Islet precursor cell (in vitro differentiated cells): ENCODE measurements at places on chromosomes 1 and 21.

DNA sequence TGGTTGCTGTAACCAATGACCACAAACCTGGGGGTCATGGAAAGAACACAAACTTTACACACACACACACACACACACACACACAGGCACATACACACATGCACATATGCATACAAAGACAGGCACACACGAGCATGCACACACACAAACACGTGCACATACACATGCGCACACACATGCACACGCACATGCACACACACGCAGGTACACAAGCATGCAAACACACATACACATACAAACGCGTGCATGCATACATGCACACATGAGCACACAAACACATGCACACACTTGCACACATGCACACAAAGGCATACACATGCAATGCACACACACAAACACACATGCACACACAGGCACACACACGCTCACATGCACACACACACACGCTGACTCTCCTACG lies 44.0 kb downstream of the UBASH3A start:
- DNase-seq: no peak

DNA sequence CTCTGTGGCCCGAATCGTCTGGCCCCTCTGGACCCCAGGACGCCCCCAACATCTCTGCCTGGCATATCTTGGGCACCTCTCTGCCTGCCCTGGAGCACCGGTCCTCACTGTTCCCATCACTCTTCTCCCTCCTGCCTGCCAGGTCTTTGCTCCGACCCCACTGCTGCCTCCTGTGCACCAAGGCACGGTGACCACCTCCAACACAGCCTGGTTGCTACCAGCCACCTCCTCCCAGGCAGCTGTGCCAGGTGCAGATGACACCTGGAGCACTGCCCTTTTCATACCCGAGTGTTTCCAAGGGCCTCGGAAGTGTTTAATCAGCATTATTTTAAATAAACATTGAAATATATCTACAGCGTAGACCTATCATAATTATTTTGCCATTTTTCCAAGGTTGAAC lies 31.3 kb downstream of the PKNOX1 start:
- no peak for DNase-seq

DNA sequence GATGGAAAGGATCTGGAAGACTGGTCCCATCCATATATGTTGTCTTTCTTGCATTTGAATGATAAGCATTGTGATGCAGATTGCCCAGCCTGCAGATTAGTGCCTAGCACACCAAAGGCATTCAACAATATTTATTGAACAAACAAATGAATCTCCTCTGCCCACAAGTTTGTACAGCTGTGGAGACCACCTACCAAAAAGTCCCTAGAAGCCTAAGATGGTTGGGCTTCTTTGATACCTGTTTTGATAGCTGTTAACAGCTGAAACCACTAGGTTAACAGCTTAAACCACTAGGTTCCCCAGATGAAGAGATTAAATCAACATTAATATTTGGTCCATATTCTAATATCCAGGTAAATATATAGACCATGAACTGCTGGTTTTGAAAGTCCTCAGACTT lies 9.8 kb downstream of the DUSP10 start:
- DNase-seq: no peak

DNA sequence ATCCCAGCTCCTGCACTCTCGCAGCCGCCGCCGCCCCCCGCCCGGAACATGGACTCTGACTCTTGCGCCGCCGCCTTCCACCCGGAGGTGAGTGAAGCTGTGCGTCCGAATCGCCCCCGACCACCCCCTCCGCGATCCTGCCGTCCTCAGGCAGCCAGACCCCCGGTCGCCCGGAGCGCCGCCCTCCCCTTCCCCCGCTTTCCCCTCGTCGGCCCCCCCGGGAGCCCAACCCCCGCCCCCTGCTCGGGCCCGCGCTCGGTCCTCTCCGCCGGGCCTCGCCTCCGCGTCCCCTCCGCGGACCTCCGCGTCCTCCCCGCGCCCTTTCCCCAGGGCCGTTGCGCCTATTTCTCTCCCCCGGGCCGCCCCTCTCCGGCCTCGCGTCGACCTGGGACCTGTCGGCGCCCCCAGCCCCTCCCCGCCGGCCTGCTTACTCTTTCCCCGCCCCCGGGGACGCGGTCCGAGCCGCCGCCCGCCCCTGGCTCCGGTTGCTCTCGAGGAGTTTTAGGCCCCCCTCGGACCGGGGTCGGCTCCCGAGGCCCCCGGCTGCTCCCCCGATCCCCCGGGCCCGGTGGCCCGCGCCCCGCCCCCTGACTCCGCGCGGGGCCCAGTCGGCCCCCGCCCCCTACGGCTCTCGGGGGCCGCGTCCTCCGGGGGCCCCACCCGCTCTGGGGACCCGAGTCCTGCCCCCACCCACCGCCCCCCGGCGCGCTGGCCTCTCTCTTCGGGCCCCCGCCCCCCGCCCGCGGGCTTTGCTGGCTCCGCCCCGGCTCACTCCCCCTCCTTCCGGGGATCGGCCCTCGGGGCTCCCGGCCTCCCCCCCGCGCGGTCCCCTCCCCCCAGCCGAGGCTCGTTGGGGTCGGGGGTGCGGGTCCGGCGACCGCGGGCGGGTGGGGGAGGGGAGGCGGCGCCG lies 743 bp downstream of the PHF13 start:
- DNase-seq: no peak

DNA sequence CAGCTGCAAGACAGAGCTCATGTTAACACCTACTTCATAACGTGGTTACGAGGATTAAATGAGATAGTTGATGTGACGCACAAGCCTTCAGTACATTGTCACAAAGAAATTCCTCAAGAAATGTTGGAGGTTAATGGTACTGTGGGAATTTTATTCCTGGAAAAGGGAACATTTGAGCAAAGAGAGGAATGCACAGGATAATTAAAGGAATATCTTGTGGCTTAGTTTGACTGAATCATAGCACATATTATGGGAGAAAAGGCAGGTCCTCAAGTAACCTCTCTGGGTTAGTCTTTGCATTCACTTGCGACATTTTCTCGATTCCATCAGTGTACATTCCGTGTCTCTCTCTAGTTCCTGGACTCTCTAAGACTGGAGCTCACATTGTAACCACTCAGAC lies 300.2 kb upstream of the DUSP10 start:
- DNase-seq: no peak

DNA sequence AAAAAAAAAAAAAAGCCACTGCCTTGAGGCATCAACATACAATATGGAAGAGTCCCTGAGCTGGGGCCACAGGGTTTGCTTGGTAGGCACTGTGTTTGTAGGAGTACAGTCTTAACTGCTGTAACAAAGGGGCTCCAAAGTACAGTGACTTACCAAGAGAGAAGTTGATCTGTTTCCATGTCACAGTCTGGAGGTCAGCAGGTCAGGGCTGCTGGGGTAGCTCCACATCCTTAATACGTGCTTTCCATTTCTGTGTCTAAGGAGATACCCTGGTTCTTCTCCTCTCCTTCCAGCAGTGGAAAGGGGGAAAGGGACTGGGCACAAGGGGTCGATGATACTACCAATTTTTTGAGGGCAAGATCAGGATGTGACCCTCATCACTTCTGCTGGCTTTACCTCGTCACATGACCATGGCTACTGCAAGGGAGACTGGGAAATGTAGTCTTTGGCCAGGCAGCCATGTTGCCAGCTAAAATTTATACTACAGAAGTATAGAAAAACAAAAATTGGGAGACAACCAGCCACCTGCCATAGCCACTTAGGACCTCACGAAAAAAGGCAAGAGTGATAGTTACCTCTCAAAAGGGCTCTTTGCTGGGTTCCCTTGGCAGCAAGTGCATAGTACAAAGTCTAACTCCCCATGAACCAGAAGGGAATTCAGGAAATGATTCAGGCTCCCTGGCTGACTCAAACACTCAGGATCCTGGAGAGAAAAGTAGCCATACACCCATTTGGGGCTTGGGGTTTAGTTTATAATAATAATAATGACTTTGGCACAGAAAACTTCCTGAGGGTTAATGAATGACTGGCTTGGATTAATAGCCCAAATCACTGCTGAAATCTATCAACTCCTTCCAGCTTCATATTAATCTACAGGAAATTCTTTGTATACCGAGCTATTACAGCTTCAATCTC lies 52.7 kb upstream of the ATP5PO start:
- no peak for DNase-seq

DNA sequence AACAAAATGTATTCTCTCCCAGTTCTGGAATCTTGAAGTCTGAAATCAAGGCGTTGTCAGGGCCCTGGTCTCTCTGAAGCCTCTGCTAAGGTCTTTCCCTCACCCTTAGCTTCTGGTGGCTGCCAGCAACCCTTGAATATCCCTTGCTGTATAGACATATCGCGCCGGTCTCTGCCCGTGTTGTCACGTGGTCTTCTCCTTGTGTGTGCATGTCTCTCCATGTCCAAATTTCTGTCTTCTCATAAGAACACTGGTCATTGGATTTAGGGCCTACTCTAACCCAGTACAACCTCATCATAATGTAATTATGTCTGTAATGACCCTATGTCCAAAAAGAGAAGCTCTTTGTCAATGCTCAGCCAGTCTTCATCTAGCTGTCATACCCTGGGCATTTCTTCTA lies 85.7 kb upstream of the ETS2 start:
- no peak for DNase-seq

DNA sequence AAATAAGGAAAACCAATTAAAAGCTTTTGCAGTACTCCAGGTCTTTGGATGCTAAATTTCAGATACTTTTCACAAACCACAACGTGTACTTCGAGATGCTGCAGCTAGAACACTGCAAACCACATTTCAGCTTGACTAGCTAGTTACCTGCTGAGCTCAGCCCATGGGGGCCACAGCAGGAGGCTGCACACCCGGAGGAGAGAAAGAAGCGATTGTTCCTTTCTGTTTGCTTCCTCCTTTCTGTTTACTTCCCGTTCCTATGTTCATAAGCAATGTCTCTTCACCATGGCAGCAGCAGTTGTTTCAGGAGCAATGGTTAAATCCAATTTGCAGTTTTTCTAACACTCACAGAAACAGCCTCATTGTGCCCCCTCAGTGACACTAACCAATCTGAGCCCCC lies 225.6 kb upstream of the FGGY start:
- no peak for DNase-seq

- DNase-seq: no peak
Measured at GRCh38 chr1:231855361-231855760, 228.8 kb downstream of the DISC1 start.

- DNase-seq: no peak
Measured at GRCh38 chr1:178727014-178727895, 2.2 kb downstream of the RALGPS2 start.

DNA sequence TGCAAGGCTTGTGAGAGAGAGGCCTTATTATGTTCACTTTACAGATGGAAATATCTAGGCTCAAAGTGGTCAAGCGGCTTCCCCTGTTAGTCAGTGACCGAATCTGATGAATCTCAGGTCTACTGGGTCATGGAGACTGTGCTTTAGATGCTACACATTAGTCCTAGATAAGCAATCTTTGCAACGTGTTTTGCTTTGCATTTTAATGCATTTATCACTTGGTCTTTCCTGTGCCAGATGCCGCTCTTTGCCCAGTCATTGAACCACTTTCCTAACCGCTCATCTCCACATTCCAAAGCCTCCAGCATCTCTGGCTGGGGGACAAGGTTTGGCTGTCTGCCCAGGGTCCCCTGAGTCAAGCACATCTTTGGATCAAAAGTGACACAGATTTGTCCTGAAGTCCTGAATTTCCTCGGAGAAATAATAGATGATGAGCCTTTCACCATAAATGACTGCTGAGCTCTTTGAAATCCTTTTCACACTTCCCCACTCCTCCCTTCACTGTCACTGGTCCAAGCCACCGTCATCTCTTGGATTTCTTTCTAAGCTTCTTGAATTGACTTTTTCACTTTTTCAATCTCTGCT lies 96.0 kb upstream of the USP24 start:
- DNase-seq: no peak

DNA sequence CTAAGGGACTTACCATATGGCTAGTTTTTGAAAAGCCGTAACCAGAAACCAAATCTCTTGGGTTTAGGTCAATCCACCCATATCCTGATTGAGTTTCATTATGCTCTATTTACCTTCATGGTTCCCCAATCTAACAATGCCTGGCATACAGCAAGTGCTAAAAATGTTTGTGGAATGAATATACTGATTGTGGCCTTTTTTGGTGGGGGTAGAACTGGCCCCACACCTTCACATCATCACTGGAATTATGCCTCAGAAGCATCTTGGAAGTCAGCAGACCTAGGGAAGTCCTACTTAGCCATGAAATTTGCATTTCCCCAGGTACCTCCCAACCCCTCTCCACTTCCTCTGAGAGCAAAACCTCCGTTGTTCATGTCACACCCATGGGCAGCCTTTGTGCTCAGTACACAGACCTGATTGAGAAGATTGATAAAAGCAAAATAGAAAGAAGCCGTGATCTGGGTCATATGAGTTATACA lies 17.8 kb upstream of the SLAMF1 start:
- no peak for DNase-seq

- no peak for DNase-seq
Measured at GRCh38 chr1:172761581-172762486, 102.9 kb downstream of the FASLG start.

- DNase-seq: peak; percentile 85
Measured at GRCh38 chr1:232805269-232806185, at the start of gene MAP10. Gene MAP10 (plus strand): TSS chr1:232805416. CDS start chr1:232805450, 34 bp downstream.

- DNase-seq: peak; percentile 68
Measured at GRCh38 chr21:34890724-34891612, 158.1 kb downstream of the RUNX1 start.

DNA sequence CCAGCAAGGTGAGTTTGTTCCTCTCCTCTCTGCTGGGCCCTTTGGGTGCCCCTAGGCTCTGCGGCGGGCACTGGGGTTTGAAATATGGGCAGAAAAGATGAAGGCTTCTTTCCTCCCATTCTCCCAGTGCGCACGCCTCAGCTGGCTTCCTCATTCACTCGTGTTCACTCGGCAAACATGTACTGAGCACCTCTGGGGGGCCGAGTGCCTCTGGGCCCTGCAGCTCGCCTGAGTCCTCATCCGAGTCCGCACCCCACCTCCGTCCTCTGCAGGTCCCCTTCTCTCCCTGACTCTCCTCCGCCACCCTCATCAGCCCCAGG lies 98.5 kb upstream of the RUNX3 start:
- no peak for DNase-seq

DNA sequence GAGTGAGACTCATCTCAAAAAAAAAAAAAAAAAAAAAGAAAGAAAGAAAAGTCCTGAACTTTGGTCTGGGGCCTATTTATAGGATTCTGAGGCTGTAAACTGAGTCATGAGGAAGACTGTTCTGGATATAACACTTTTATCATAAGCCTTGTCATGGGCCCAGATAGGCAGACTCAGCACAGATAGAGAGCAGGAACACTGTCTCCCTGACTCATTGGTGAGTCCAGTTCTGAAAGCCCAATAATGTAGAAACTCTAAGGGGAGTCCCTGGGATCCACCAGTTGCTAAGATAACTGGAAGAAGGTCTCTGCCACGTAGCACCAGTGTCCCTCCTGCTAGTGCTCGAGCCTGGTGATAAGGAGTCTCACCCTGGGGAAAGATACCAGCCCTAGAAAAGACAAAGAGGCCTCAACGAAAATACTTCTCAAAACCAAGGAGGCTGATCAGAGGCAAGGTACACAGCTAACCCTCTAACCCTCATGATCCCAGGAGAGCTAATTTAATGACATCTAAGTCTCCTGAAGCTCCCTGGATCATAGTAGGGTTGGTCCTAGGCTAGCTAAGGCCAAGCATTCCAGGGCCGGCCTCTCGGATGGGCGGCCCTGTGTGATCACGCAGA lies 43.5 kb downstream of the LPAR3 start:
- no peak for DNase-seq
